Hematopoietic multipotent progenitor cell treated with erythropoietin and hydrocortisone succinate and interleukin-3 and kit ligand, for 4 days (in vitro differentiated cells): ENCODE measurements at places on chromosomes 3 and 15.
A peak's percentile ranks its signal among the peaks of the same experiment; 100 is the strongest.

- DNase-seq = no peak
Observed at GRCh38 chr3:20320489-20320888, 134.5 kb upstream of the SGO1 start.

DNA sequence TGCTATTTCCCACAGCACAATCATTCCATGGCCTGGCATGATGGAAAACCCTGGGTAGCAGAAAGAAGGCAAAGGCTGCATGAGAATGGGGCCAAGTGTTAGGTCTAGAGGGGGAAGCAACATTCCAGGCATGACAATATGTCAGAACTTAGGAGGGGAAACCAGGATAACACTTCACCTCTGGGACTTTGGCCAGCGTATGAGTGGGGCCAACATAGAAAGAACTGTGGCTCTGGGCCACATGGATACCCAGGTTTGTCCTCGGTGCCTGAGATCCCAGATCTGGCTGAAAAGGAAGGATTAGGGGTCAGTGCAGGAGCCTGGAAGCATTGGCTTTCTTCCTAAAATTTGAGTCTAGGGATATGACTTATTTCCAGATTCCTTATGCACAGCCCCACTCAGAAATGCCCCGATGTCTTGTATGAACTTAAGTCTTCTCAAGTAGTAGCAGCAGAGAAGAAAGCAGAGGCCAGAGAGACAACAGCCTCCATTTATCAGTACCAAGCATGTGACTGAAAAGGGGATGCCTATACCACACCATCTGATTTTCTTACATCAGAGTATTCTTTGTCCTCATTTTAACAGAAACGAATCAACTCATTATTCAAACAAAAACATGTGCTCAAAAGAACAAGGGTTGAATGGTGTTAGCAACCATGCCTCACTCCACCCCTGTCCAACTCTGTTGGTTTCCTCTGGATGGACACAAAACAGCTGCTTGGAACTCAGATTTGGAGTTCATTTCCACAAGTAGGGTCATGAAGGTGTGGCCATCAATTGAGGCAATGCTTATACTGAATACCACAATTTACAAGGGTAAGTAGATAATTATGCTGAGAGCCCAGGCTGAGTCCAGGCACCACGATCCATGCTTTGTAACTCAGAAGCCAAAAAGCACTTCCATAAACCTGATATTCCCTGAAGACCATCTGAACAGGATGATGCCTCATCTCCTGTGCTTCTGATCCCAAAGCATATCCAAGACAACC lies 43.7 kb upstream of the NDUFB4 start:
- DNase-seq = no peak

DNA sequence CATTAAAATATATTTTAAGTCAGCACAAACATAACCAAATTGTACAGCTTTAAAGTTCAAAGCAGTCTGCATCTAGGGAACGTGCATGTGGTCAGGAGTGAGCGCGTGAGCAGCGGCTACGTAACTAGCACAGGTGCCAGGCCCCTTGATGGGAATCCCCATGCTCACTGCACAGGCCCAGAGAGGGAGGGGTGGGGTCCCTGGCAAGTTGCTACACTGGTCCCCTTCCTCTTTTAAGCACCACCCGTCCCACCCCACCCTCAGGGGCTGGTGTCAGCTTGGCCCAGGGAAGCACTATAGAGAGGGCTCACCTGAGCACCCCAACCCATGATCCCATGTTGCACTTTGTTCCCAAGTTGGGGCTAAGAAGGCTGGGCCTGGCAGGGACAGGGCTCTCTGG lies 835 bp upstream of the GMPPB start:
- DNase-seq = no peak

- DNase-seq = peak; percentile 64
Observed at GRCh38 chr15:29268706-29269484, 727 bp downstream of the NSMCE3 start.

- DNase-seq = no peak
Observed at GRCh38 chr3:186049001-186049400, 59.9 kb downstream of the ETV5 start.

- DNase-seq = peak; percentile 73
Observed at GRCh38 chr3:64530434-64531049, 157.3 kb downstream of the ADAMTS9 start.

DNA sequence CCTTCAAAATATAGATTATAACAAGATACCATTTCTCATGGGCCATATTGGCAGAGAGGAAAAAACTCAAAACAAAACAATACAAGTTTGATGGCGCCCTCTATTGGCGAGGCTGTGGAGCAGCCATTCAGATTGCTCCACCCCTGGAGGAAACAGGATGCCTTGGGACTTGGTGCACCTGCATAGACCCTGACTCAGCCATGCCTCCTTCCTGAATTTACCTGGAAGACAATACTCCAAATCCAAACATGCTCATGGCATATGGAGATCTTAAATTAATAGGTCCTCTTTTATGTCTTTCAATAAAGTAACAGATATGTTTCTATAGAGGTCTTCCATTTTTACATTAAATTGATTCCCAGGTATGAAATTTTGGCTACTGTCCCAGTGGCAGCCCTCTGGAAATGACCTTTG lies 90.0 kb downstream of the APBA2 start:
- peak; percentile 82 for DNase-seq

GRCh38 chr3:174342171-174342570 lies 517.0 kb upstream of the NAALADL2 start:
- no peak for DNase-seq
